ENCODE measurements at places on chromosomes 6 and 20.

GRCh38 chr6:122676146-122676545 lies 65.9 kb downstream of the PKIB start:
- no peak for DNase-seq

GRCh38 chr6:155050311-155050710 lies 55.2 kb downstream of the TIAM2 start:
- DNase-seq, result peak; percentile 8

DNA sequence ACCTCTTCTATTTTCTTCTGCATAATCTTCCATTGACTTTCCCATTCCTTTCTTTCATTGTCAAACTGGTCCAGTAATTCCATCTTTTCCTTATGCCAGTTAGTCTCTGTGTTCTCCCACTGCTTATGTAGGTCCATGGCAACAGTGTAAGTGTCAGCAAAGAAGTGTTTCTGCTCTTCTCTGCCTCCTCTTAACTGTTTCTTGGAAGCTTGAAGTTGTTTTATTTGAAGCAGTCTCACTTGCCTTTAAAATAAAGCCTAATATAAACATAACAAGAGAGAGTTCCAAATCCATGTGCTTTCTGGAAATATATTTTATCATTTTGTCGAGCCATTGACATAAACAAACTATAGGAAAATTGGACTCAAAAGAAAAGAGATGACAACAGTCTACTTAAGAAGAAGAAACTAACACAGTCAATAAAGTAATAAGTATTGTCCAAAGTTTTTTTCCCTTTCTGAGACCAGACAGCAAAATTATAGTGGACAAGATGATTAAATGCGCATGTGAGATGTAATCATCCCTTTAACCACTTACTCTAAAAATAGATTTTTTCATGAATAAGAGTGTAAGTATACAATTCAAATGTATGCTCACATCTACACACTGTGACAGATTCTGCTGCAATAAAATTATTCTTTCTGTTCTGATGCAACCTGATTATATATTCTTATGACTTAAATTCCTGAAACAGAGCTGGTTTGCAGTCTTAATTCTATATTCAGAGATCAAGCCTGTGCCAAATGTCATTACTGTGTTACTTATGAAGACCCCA lies 5.2 kb downstream of the KIAA0408 start:
- DNase-seq, result no peak

GRCh38 chr6:38220069-38220723 lies 400.7 kb downstream of the ZFAND3 start:
- DNase-seq, result no peak
